ENCODE measurements at places on chromosomes 5 and 9.

DNA sequence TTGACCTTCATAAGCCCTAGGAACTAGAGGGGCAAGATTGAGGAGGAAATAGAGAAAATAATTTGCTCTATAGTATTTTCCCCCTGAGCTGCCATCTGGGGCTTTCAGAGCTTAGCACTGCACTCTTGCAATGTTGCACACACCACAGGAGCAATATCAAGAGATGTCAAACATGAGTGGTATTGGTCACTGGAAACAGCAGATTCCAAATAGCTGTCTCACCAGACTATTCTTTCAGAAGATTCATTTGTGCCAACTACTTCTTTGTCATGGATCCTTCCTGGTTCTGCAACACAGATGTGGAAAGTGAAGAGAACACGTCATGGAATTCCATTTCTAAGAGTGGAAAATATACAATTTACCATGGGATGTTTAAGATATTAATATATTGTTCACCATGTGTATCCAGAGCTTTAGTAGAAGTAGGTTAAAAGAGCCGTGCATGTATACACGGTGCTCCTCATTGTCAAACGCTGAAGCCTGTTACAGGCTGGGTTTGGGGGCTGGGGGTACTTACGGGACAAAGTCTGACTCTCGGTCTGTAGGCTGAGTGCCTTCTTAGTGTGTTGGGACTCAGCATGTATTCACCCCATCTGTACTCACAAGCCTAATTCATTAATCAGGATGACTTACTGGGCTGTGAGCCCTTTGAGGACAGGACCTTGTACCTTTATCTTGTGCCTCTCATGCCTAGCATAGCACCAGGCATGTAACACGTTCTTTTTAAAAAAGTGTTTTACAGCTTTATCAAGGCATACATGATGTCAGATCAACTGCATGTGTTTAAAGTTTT, 31.4 kb upstream of the GDNF start:
- DNase-seq: no peak

DNA sequence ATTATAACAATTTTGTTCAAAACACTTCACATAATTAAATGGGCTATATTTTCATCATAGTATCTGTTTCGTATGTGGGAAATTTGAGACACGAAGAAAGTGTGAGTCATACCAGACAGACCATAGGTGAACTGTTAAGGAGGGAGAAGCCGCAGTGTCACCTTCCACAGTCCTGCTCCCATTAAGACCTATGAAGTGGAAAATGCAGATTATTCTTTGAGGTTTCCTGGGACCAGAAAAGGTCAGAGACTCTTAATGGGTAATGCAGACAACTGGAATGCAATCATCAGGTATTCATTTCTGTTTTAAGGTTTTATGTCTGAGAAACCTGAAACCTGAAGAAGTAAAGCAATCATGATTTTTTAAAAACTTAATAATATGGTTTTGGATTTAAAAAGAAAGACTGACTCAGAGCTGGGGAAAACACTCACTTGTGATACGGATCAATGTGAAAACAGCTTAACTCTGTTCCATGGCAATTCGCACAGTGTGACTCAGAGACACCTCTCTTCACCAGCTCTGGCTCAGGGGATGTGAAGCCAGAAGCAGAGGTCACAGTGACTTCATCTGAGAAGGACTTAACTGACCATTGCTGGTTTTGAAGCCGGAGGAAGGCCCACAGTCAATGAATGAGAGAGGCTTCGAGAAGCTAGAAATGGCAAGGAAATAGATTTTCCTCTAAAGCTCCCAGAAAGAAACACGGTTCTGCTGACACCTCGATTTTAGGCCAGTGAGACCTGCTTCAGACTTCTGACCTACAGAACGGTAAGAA, 17.2 kb upstream of the GCNT1 start:
- no peak for DNase-seq

GRCh38 chr9:119291554-119291953, 77.7 kb downstream of the BRINP1 start:
- no peak for DNase-seq

- peak; percentile 13 for DNase-seq
These were observed 18.4 kb downstream of the ADAMTS16 start for GRCh38 chr5:5158472-5158895.

GRCh38 chr9:127447416-127448111, 3.6 kb downstream of the RPL12 start:
- DNase-seq: no peak

- no peak for DNase-seq
These were observed 7.5 kb downstream of the RABGAP1 start for GRCh38 chr9:122948313-122948712.

- DNase-seq: no peak
These were observed 639 bp downstream of the AMACR start for GRCh38 chr5:34007201-34007620.
